Stimulated activated CD4-positive, alpha-beta T cell treated with anti-CD3 and anti-CD28 coated beads, TNF-alpha, amount 100 ng/mL, for 4 hours (primary cell): ENCODE measurements at places on chromosomes 2 and 18.

DNA sequence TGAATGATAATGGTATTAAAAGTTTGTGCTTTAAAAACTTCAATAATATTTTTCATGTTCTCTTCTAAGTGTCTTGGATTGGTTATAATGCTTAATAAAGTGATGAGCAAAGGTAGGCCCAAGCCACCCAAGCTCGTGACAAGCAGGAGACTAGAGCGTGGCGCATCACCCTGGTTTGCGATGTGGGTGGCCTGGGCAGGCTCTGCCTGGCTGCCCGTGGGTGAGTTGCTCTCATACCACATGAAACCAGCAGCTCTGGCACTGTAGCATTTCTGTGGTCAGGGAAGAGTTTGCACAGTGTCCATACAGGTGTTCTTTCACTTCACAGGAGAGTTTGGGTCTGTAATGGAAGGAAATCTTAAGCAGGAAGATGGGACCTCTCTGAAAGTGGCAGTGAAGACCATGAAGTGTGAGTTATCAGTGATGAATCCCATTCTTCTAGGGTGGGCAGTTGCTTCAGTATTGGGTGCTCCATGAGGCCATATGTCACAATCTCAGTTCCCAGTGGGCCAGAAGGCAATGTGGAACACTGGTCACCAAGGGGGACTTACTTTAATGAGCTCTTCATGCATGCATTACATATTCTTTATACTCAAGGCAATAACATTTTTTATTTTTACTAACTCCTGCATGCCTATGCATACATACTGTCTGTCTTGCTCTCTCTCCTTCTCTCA is 51.4 kb upstream of the TMEM87B start:
- DNase-seq: no peak

DNA sequence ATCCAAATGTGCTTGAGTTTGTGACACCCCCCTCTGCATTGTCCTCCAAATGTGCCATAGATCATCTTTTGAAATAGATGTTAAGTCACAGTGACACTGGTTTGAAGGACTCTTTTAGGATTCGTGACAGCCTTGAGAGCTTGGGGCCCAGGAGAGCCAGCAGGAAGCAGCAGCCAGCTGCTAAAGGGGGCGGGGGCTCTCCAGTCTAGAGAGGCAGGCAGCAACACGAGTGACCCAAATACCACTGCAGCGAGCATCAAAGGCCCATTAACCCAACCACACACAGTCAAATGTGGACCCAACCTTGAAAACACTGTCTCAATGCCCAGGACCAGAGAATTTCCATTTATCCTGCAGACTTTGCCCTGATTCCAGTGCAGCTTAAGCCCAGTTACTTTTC is 75.6 kb downstream of the ZBTB7C start:
- no peak for DNase-seq

DNA sequence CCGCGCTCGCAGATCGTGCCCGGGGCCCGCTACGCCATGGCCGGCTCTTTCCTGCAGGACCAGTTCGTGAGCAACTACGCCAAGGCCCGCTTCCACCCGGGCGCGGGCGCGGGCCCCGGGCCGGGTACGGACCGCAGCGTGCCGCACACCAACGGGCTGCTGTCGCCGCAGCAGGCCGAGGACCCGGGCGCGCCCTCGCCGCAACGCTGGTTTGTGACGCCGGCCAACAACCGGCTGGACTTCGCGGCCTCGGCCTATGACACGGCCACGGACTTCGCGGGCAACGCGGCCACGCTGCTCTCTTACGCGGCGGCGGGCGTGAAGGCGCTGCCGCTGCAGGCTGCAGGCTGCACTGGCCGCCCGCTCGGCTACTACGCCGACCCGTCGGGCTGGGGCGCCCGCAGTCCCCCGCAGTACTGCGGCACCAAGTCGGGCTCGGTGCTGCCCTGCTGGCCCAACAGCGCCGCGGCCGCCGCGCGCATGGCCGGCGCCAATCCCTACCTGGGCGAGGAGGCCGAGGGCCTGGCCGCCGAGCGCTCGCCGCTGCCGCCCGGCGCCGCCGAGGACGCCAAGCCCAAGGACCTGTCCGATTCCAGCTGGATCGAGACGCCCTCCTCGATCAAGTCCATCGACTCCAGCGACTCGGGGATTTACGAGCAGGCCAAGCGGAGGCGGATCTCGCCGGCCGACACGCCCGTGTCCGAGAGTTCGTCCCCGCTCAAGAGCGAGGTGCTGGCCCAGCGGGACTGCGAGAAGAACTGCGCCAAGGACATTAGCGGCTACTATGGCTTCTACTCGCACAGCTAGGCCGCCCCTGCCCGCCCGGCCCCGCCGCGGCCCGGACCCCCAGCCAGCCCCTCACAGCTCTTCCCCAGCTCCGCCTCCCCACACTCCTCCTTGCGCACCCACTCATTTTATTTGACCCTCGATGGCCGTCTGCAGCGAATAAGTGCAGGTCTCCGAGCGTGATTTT is 7.6 kb downstream of the TBR1 start:
- DNase-seq: no peak

- peak; percentile 10 for DNase-seq
Observed at GRCh38 chr2:96267159-96267971, 1.3 kb downstream of the CIAO1 start.
